NCI-H774 (cell line): ENCODE measurements at places on chromosomes 1 and 21.

- no peak for DNase-seq
These were observed 469.6 kb downstream of the NPHP4 start for GRCh38 chr1:5522531-5523145.

DNA sequence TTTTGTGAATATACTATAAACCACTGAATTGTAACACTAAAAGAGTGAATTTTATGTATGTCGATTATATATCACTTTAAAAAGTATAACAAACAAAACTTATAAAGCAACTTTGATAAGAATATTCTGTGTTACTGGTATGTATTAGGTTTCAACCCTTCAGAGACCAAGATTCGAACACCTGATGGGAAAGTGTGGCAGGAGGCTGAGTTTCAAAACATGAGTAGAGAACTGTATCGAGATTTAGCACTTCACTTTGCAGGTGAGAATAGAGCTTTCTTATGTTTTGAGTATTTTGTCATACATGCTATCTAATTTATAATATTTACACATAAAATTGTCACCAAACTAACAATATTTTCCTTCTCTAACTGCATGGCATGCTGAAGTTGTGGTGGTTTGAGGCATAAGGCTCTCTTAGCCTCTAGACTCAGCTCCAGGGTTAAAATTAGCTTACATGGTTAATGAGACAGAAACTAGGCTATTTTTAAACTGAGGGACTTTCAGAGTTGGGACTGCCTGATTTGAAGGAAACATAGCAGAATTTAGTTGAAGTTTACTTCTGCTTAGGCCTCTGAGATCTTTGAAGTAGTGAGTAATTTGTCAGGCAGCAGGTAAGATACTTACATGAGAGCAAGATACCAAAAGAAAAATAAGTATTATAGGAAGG lies 48.6 kb downstream of the CEP350 start:
- no peak for DNase-seq

DNA sequence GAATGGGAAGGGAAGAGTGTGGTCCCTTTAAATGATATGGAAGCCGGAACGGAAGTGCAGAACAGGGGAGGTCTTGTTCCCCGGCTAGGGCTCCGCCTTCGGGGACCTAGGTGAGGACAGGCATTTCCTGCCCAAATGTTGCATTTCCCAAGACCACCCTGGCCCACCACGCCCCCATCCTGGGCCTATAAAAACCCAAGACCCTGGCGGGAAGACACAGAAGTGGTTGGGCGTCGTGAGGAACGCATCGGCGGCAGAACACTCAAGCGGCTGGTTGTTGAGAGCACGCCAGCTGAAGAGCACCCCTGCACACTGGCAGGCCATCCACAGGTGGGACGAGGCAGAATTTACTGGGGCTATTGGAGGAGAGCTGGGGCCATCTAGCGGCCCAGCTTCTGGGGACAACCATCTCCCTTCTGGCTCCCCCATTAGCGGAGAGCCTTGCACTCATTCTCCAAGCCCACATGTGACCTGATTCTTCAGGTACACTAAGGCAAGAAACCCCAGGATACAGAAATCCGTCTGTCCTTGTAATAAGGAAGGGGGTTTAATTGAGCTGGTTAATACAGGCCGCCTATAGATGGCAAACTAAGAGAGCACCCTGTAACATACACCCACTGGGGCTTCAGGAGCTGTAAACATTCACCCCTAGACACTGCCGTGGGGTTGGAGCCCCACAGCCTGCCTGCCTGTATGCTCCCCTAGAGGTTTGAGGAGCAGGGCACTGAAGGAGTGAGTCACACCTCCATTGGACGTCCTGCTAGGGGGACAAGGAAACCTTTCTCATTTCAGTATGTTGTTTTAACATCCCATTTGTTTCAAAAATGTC lies 1327.9 kb downstream of the BRINP3 start:
- no peak for DNase-seq

- DNase-seq, result no peak
These were observed 2.7 kb downstream of the CSRP1 start for GRCh38 chr1:201504179-201504631.

GRCh38 chr1:3902111-3902511 lies 2.0 kb upstream of the C1orf174 start:
- DNase-seq, result no peak

GRCh38 chr1:58704616-58705021 lies 4.8 kb upstream of the MYSM1 start:
- no peak for DNase-seq

GRCh38 chr21:40173816-40174215 lies 306.6 kb downstream of the PCP4 start:
- DNase-seq, result no peak
